Stimulated activated CD4-positive, alpha-beta T cell treated with anti-CD3 and anti-CD28 coated beads, TNF-alpha, amount 100 ng/mL, for 1 hour (primary cell): ENCODE measurements at places on chromosomes 5 and 9.

DNA sequence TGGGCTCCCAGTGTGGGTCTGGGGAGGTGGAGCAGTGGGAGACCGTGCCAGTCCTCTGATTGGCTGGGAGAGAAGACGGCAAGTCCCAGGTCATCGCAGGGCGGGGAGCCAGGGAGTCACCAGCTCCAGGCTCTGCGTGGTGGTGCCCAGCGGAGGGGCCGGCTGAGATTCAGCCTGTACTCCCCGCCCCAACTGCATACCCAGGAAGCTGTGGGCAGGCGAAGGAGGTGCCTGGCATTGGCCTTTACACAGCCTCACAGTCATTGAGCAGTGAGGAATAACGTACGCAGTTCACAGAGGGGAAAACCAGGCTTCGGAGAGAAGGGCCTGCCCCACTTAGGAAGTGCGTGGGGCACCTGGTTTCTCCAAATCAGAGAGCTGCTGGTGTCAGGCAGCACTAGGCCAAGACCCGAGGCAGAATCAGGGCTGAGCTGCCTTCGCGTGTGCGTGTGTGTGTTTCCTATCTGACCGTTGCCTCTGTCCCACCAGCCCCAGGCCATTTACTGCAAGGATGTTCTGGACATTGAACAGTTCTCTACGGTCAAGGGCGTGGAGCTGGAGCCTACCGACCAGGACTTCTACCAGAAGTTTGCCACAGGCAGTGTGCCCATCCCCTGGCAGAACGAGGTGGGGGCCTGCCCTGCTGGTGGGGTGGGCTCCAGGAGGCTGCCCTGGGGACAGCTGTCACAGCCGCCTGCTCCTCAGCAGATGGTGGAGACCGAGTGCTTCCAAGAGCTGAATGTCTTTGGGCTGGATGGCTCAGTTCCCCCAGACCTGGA is 6.2 kb upstream of the PRR7 start:
- DNase-seq = no peak

DNA sequence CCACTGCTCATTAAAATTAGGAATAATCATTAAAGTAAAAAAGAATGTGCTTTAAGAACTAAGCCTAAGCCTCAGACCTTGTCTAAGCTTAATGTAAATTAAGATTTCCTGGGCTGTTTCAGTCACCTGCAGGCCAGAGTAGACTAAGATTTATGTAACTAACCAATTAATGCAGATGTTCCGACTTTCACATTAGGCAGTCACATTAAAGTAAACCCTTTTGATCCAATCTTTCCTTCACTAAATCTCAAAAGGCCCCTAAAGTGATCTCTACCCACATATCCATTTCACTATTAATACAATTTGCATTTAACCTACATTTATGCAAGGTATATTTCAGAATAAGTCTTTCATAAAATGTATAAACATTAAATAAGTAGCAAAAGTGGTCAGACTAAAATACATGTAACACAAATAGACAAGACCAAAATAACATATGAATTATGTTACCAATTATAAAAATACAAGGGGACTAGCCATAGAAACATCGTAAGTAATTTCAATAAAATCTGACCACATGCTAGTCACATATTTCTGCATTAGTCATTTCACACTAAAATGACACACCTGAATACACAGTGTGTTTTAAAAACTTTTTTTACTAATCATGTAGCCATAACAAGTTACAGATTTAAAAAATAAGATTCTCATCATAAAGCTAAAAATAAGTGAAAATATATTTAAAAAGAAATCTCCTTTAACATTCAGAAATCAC is 7.7 kb downstream of the NR3C1 start:
- no peak for DNase-seq

- DNase-seq = no peak
Observed at GRCh38 chr5:16849181-16849580, 86.9 kb downstream of the MYO10 start.

DNA sequence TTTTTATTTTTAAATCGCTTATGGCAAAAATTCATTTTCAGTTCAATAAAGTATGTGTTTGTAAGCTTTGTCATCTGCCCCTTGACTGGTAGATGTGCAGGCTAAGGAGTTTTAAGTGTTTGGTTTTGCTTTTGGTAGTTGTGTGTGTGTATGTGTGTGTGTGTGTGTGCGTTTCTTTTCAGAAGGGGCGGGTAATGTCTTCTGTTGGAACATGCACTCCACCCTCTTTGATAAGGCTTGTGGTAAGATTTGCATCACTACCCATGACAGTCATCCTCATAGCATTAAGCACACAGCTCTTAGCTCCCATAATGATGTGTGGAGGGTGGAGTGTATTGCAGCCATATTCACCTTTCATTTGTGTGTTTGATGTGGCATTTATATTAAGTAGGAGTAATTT is 92.1 kb upstream of the FSD1L start:
- DNase-seq = no peak

GRCh38 chr9:75551861-75552260 is 338.6 kb upstream of the PCSK5 start:
- DNase-seq = no peak

GRCh38 chr5:167720676-167721260 is 570.7 kb upstream of the WWC1 start:
- DNase-seq = no peak

GRCh38 chr9:94888775-94889174 is 162.3 kb downstream of the AOPEP start:
- no peak for DNase-seq

GRCh38 chr5:150073677-150074076 is 12.7 kb downstream of the CSF1R start:
- no peak for DNase-seq
